ENCODE measurements at places on chromosomes 2 and 18.

GRCh38 chr18:3454365-3455089, 4.6 kb downstream of the TGIF1 start:
- DNase-seq = peak; percentile 73
- H3K4me1 ChIP-seq = no peaks in the 10 kb centered on the region
- peak overlapping the region; percentile 0 for H3K4me3 ChIP-seq
- no peaks in the 10 kb centered on the region for H3K27me3 ChIP-seq

GRCh38 chr2:42545023-42545721, 23.3 kb upstream of the MTA3 start:
- H3K27ac ChIP-seq = no peak overlapping the region
- H3K4me3 ChIP-seq = no peak overlapping the region
- DNase-seq = no peak
- no peaks in the 10 kb centered on the region for H3K27me3 ChIP-seq
- H3K36me3 ChIP-seq = no peaks in the 10 kb centered on the region

- H3K27me3 ChIP-seq = no peaks in the 10 kb centered on the region
- DNase-seq = no peak
- no peaks in the 10 kb centered on the region for H3K36me3 ChIP-seq
- no peaks in the 10 kb centered on the region for H3K4me1 ChIP-seq
Measured at GRCh38 chr2:217279556-217279955, 419.7 kb upstream of the TNP1 start.

DNA sequence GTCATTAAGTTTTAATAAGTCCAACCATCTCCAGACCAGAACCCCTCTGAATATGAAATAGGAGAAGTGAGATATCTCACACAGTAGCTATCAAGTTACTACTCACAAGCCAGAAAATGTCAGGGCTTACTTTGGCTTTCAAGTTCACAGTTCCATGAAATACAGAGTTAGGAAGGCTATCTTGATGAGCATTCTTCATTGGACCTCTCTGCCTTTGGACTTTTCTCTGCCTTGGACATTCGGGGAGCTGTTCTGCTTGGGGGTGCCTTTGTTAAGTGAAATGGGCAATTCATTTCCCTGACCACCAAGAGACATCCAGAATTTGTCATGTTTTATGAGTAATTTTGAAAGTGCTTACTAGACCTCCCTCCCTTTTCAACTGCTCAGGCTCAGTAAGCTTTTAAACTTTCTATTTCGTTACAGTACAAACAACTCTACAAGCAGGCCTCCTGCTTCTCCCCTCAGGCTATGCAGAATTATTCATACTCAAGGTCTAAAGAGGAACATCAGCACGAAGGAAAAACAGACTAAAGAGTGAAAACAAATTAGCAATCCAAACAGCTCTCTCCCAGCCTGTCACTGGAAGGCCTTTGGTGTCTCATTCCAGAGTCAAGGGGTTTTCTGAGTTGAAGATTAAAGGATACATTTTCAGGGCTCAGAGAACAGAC, 95.3 kb downstream of the MREG start:
- H3K4me3 ChIP-seq = no peak overlapping the region
- H3K27me3 ChIP-seq = no peaks in the 10 kb centered on the region
- no peak overlapping the region for H3K27ac ChIP-seq
- DNase-seq = no peak
- H3K4me1 ChIP-seq = no peaks in the 10 kb centered on the region
- no peaks in the 10 kb centered on the region for H3K36me3 ChIP-seq

- no peaks in the 10 kb centered on the region for H3K4me1 ChIP-seq
- H3K4me3 ChIP-seq = no peak overlapping the region
- no peaks in the 10 kb centered on the region for H3K27me3 ChIP-seq
- no peaks in the 10 kb centered on the region for H3K36me3 ChIP-seq
- DNase-seq = no peak
Measured at GRCh38 chr2:190452433-190452832, 44.3 kb downstream of the MFSD6 start.

- H3K4me1 ChIP-seq = no peaks in the 10 kb centered on the region
- DNase-seq = no peak
- no peak overlapping the region for H3K4me3 ChIP-seq
- H3K27ac ChIP-seq = no peak overlapping the region
- H3K36me3 ChIP-seq = no peaks in the 10 kb centered on the region
- H3K27me3 ChIP-seq = no peaks in the 10 kb centered on the region
Measured at GRCh38 chr18:50350699-50351098, 24.1 kb upstream of the SKA1 start.

DNA sequence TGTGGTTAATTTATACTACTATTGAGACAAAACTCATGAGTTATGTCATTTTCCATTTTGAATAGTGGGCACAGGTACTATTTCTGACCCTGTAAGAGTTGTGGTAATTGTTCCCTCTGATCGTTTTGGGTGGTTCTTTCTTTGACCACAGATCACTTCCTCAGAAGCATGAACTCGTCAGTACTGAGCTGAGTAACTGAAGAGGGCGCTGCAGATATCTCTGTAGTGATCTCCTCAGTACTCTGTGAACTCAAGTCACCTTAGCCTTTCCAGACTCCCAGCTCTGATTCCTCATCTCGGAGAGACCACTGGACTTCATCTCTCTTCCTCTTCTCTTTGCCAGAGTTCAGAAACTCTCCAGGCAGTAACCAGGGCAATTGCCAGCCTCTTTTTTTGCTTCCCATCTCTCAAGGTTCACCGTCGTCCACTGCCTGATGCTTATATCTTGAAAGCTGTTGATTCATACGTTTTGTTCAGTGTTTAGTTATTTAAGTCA, 9.4 kb upstream of the IL1RL1 start:
- DNase-seq = peak; percentile 66
- no peaks in the 10 kb centered on the region for H3K27me3 ChIP-seq
- H3K27ac ChIP-seq = no peak overlapping the region
- H3K4me1 ChIP-seq = no peaks in the 10 kb centered on the region
- H3K4me3 ChIP-seq = no peak overlapping the region
- H3K36me3 ChIP-seq = no peaks in the 10 kb centered on the region

GRCh38 chr2:88815697-88816096, 124.2 kb downstream of the RPIA start:
- H3K27me3 ChIP-seq = no peaks in the 10 kb centered on the region
- no peaks in the 10 kb centered on the region for H3K36me3 ChIP-seq
- no peak for DNase-seq
- H3K4me1 ChIP-seq = no peaks in the 10 kb centered on the region
- H3K27ac ChIP-seq = no peak overlapping the region

GRCh38 chr2:231339316-231339715, 56.2 kb upstream of the B3GNT7 start:
- H3K36me3 ChIP-seq = no peaks in the 10 kb centered on the region
- no peak overlapping the region for H3K27ac ChIP-seq
- H3K27me3 ChIP-seq = no peaks in the 10 kb centered on the region
- no peak for DNase-seq
- no peak overlapping the region for H3K4me3 ChIP-seq

DNA sequence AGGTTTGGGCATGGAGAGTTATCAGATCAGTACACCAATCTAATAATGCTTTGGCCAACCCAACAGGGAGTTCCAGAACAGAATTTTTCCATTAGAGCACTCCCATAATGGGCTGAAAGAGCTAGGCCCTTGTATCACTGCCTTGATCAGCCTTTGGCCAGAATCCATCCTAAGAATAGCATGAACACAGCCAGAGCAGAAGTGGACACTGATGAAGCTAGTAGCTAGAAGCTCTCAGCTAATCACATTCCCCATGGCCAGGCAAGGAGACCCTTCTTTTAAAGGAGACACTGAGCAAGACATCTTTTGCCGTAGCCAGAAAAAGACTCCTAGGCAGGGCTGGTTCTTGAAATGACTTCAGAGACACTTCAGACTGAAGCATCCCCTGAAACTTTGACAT, 236.0 kb downstream of the RAD51AP2 start:
- H3K27me3 ChIP-seq = no peaks in the 10 kb centered on the region
- no peak overlapping the region for H3K27ac ChIP-seq
- no peaks in the 10 kb centered on the region for H3K4me1 ChIP-seq
- H3K36me3 ChIP-seq = no peaks in the 10 kb centered on the region
- DNase-seq = no peak
- no peak overlapping the region for H3K4me3 ChIP-seq

DNA sequence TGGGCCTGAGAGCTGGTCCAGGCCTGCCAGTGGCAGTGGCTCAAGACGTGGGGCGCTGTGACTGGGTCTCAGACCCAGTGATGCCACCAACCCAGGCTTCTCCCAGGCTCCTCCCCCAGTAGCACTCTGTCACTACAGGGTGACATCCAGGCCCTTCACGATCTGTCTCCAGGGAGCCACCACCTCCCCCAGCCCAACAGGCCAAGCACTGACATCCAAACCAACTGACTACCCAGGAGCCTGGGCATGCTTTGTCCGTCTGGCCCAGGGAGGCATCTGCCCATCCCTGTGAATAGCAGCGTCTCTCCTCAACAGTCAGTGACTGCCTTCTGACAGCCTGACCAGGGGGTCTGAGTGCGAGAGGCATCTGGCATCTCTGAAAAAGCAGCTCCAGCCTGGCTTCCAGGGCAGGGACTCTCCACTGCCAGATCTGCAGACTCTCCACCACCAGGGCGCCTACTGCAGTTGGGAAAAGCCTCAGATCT, 13.0 kb downstream of the TEX44 start:
- H3K27ac ChIP-seq = peak overlapping the region; percentile 97
- no peak overlapping the region for H3K4me3 ChIP-seq
- no peak for DNase-seq
- no peaks in the 10 kb centered on the region for H3K27me3 ChIP-seq

GRCh38 chr2:181446985-181447384, 10.2 kb upstream of the ITGA4 start:
- H3K36me3 ChIP-seq = no peaks in the 10 kb centered on the region
- DNase-seq = no peak
- no peak overlapping the region for H3K4me3 ChIP-seq
- no peaks in the 10 kb centered on the region for H3K4me1 ChIP-seq
- no peaks in the 10 kb centered on the region for H3K27me3 ChIP-seq

GRCh38 chr2:144500563-144500962, 19.4 kb downstream of the ZEB2 start:
- H3K27ac ChIP-seq = no peak overlapping the region
- H3K36me3 ChIP-seq = no peaks in the 10 kb centered on the region
- no peaks in the 10 kb centered on the region for H3K27me3 ChIP-seq
- H3K4me1 ChIP-seq = no peaks in the 10 kb centered on the region
- no peak for DNase-seq

DNA sequence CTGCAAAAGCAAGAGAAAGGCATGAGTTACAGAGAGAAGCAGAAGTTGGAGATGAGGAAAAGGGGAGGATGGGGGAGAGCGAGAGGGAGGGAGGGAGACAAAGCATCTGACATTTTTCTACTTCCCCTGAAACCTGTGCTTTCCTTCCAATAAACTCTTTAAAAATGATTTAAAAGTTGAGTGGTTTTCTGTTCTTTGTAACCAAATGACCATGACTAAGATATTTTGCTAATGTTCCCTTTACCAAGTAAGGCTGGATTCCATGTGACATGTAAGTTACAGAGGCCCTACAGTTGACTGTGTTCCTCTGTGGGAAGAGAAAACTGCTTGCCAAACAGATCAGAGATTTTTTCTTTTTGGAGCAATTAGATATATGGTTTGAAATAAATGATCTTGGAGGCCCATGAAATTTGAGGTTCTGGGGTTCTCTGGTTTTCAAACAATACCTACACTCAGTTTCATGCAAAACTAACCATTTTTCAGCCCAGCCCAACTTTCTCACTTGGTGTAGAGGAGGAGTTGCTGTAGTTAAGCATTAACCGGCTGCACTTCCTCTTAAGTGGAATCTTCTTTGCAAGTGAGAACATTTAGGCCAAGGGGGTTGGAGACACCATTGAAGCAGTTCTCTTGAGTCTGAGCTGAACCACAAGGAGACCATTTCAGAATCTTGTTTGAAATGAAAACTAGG, 34.5 kb downstream of the INSIG2 start:
- H3K4me3 ChIP-seq = no peak overlapping the region
- no peaks in the 10 kb centered on the region for H3K4me1 ChIP-seq
- H3K36me3 ChIP-seq = no peaks in the 10 kb centered on the region

GRCh38 chr2:128308284-128308731, 10.4 kb downstream of the HS6ST1 start:
- peak overlapping the region; percentile 55 for H3K27ac ChIP-seq
- no peaks in the 10 kb centered on the region for H3K36me3 ChIP-seq
- H3K4me3 ChIP-seq = no peak overlapping the region
- DNase-seq = no peak
- no peaks in the 10 kb centered on the region for H3K4me1 ChIP-seq

DNA sequence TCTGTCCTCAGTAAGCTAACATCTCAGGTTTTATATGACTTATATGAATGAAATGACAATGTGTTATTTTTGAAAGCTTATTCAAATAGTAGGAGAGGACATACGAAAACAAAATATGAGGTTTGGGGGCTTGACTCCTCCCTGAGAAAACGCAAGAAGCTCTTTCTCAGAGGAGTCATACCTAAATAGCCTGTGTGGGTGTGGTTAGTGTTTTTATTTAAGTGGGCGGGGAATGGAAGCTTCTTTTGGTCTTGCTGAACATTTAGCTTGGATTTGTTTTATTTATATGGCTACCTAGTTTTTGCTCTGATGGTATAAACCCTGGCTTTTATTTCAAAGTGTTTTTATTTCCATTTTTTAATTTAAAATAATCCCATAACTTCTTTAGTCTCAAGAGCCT, 72.1 kb upstream of the DSG1 start:
- peaks cover 42% of the 10 kb centered on the region for H3K4me1 ChIP-seq
- H3K4me3 ChIP-seq = no peak overlapping the region
- H3K27ac ChIP-seq = no peak overlapping the region
- DNase-seq = no peak

GRCh38 chr2:219702796-219703545, 75.5 kb downstream of the SLC4A3 start:
- no peaks in the 10 kb centered on the region for H3K4me1 ChIP-seq
- no peak for DNase-seq
- no peaks in the 10 kb centered on the region for H3K27me3 ChIP-seq
- no peaks in the 10 kb centered on the region for H3K36me3 ChIP-seq

GRCh38 chr2:32838418-32838817, 108.3 kb upstream of the LTBP1 start:
- no peaks in the 10 kb centered on the region for H3K27me3 ChIP-seq
- no peak for DNase-seq
- H3K36me3 ChIP-seq = no peaks in the 10 kb centered on the region
- no peaks in the 10 kb centered on the region for H3K4me1 ChIP-seq

DNA sequence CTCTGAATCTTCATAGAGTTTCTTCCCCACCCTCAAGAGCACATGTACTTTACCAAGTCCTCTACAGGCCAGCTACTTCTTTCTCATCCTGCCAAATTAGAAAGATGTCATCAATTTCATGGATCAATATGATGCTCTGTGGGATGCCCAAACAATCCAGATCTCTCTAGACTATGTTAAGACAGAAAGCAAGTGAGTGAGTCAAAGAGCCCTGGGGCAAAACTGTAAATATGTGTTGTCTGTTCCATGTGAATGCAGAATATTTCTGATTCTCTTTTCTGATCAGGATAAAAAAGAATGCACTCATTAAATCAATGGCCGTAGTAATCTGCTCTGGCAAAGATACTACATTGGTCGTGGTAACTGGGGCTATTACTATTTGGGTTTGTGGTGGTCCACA, 53.1 kb upstream of the ROCK2 start:
- H3K4me3 ChIP-seq = no peak overlapping the region
- H3K36me3 ChIP-seq = no peaks in the 10 kb centered on the region
- DNase-seq = no peak
- no peaks in the 10 kb centered on the region for H3K4me1 ChIP-seq
- H3K27ac ChIP-seq = no peak overlapping the region
- H3K27me3 ChIP-seq = no peaks in the 10 kb centered on the region
